ENCODE measurements at places on chromosomes 5 and 9.

DNA sequence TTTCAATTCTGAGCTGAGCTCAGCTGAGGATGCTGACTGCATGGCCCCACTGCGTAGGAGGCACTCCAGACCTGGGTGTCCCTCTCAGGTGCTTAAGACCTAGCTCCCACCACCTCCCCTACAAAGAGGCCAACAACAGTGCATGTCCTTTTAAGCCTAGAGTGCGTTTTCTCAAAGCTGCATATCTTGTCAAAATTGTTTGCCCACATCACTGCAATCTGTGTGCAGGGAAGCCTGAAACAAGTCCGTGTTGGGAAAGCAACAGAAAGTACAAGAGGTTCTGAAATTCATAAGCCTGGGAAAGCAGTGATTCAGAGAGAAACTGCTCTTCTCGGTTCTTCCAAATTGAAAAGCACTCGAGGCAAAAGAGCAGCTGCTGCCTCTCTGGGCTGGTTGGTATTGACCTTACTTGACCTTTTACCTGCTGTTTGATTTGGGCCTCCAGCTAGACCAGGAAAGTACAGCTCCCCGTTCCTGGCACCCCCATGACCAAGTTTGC, 238.4 kb downstream of the NR2F1-AS1 start:
- no peak for DNase-seq

GRCh38 chr9:19371942-19372341, 8.1 kb downstream of the RPS6 start:
- no peak for DNase-seq

DNA sequence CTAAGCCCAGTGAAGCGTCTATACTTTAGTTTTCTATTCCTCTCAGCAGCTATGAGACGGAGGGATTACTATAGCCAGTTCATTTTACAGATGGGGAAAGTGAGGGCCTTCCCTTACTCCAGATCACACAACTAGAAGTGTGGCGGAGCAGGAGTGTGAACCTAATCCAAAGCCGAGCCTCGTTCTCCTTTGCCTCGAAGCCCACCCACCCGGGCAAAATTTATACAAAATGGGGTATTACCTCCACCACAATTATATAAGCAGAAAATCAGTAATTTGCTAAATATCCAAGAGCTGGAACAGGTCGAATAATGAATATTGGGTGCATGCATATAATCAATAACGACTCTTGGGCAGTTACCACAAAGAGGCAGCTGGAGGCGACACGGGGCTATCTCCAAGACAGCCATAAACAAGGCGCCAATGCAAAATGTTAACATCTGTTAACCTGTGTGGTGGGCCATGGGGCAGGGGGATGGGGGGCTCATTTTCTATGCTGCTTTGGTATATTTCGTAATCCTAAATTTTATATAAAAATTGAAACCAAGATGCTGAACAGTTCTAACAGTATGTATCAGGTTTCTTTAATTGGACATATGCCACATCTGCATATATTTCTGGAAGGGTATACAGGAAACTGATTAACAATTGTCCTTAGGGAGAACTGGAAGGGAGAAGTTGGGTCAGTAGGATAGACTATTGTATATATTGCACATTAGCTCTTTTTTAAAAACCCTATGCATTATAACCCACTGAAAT, 1.2 kb upstream of the RNF44 start:
- no peak for DNase-seq

- no peak for DNase-seq
Measured at GRCh38 chr5:64947031-64947430, 178.3 kb downstream of the CWC27 start.

DNA sequence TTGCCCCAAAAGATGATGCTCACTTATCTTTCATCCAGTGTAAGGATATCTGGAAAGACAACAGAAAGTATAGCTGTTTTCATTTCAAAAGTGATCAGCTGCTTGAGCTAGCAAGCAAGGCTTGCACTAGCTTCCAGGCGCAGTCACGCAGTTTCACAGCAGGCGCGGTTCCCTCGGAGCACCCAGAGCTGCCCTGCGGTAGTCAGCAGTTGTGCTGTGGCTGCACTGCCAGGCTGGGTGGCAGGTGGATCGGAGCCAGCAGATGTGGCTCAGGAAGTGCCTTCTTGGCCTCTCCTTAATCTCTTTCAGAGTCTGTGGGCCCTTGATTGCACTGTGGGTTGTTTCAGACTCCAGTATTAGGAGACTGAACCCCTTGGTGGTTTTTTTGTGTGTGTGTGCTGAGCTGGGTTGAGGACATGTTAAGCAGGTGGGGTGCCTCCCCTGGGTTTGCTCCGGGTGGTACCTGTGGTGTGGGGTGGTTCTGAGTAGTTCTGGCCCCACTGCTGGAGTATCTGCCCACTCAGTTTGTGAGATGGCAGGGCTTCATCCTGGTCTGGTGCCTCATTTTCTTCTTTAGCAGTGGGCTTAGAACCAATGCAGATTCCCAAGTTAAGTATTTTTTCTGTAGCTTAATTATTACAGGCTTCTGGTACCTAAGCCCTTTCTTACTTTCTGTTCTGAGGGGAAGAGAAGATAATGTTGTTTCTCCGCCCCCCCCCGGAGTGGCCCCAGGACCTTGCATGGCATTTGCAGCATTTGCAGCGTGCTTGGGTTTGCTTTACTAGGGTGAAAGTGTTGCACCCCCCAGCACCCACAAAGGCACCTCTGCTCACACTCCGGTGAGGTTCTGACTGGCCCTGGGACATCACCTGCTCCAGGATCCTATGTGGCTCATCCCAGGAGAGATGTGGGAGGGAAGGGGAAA, 16.4 kb downstream of the TENT4A start:
- no peak for DNase-seq

DNA sequence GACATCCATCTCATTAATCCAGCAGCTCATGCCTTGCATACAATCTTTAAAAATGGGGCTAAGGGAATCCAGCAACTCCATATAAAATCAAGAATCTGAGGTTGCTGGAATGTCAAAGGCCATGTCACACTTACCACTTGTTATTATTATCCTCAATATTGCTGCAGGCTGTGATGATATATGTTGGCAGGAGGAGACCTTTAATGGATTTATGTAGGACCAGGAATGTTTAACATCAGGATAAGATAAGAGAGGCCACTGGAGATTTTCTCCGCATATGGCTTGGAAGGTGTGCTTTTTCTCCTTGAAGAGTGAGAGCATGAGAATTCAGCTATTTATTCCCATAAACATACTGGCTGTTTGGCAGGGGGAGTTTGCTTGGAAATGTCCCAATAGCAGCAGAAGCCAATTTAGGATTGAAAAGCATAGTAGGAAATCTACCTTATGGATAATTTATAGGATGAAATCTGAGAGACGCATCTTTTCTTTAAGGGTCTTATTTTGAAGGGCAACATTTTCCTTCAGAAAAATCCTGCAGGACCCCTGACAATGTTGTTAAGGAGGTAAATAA, 481.4 kb downstream of the AGTPBP1 start:
- DNase-seq = no peak

DNA sequence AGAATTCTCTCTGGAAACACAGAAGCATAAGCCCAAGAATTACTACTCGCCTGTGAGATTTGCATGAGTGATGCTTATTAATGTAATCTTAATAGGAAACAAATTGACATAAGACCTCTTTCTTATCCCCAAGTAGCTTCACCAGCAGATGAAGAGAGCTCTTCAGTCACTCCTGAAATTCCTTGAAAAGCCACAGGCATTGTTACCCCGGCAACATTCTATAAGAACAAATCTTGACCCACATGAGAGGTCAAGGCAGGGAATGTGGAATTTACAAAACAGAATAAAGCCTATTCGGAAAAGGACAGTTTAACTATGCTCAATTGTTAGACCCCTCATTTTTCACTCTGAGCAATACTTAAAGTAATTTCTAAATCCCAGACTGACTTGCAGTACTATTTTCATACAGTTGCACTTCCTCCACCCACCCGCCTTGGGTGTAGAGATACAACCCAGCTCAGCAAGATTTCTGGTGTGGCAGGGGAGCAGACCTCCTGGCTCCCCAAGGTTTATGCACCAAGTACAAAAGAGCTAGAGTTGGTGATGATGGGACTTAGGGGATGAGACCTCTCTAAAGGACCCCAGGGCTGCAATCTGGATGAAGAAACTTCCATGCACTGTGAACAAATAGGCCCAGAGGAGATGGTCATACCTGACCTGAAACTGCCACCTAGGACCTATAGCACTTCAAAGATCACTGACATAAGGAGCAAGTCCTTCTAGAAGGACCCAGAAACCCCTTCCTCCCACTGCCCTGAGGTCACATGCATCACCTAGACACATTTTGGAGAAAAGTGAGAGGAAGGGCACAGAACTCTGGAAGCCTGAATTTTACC, 242.1 kb downstream of the ZNF608 start:
- no peak for DNase-seq

DNA sequence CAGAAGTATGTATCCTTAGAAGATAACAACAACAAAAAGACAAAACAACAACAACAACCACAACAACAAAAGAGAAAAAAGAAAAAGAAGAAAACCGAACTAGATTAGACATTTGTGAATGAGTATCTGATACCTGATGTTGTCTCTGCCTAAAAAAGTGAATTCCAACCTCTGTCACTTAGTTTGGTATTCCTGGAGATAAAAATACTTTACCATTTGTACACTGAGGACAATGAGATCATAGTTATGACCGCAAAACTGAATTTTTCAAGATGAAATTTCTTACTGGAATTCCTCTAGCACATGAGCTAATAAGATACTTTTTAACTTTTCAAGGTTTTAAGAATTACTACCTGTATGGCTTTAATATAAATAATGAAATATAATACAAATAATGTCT, 54.5 kb downstream of the ALDH1A1 start:
- DNase-seq = no peak

GRCh38 chr9:5819174-5819573, 13.7 kb downstream of the ERMP1 start:
- DNase-seq = no peak

- no peak for DNase-seq
Measured at GRCh38 chr9:18595597-18595996, 121.6 kb downstream of the ADAMTSL1 start.

GRCh38 chr5:135591277-135591676, 12.5 kb upstream of the CXCL14 start:
- no peak for DNase-seq

DNA sequence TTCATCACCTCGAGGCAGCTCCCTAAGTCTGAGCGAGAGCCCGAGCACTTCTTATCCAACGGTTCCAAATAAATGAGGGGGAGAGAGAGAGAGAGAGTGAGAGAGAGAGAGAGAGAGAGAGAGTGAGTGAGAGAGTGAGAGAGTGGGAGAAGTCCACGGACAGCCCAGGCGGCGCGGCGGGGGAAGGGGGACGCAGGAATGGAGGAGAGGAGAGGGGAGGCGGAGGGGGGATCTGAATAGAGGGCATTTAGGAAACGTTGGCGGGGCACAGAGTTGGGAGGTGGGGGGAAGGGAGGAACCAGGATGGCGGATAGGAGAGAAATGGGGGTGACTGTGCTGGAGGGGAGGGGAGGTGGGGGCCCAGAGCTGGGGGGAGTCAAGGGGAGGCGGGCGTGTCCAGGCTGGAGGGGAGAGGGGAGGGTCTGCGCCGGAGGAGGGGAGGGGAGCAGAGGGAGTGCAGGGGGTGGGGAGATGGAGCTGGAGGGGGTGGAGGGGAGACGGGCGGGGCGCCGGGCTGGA, 398 bp upstream of the BASP1 start:
- DNase-seq = no peak

GRCh38 chr5:129820-130219, 37.9 kb downstream of the PLEKHG4B start:
- no peak for DNase-seq

DNA sequence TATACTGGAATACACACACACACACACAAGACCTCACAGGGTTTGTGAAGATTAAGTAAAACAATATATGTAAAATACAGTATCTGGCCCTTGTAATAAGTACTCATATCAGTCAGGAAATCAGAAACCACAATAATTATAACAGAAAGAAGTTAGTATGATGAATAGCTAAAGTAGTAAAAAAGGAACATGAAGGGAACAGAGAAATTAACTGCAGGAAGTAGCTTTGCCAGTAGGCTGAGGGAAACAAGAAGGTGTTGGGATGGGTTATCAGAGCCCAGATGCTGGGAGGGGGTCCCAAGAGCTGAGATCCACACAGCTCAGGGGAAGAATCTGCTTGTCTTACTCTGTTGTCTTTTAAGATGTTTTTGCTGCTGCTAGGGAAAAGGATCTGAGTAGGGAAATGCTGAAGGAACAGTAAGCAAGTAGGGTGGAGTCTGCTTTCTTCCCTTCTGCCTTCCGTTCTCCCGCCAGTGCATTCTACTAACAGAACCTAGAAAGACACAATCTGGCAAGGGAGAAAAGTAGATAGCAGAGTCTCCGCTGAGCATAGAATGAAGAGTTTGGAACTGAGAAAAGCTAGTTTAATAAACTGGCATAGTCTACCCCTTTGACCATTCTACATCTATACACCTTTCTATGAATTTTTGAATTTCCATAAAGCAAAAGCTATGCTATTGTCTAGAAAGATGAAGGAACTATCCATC, 55.3 kb upstream of the ALDH1A1 start:
- DNase-seq = no peak

DNA sequence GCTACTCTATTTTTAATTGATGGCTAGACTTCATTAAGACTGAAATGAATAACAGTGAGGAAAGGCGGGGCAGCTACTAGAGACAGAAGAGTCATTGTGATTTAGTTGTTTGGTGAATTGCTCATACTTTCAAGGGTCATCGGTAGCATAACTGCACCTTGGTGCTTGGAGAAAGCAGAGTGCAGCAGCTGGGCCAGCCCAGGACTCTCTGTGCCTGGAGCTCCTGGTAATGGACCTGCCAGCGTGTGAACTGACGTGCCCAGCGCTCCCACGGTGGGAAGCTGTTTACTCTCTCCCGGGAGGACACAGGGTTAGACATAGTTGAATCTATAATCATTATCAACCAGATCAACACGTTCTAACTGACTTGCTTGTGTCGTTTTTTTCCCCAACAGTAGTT, 42.9 kb downstream of the LURAP1L start:
- DNase-seq = no peak

Data from activated T-helper 1 cell treated with anti-CD3 and anti-CD28 coated beads, Interleukin-2, amount 50 U/mL, for 16 hours (primary cell).